Esophagus squamous epithelium (tissue), 5 donors: ENCODE measurements at places on chromosomes 6 and 20.

GRCh38 chr20:64103871-64104666, 3.3 kb downstream of the NPBWR2 start:
- H3K4me3 ChIP-seq = no peak overlapping the region
- peaks cover 16% of the 10 kb centered on the region for H3K27me3 ChIP-seq
- no peak for DNase-seq
- H3K36me3 ChIP-seq = no peaks in the 10 kb centered on the region

DNA sequence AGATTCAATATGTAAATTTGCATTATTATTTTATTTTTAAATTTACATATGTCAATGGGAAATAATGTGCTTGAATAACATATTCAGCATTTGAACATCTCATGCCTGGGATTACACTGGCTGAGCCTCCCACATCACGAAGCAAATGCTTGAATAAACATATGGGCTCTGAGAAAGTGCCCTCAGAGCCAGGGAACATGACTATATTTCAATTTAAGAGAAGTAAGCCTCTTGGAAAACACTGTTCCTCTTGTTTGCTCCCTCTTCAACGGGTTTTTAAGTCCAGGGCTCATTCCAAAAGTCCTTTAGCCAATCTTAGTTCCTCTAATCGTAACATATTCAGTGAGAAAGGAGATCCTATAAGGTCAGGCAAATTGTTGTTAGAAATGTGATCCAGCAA, 122.0 kb downstream of the GMPR start:
- H3K36me3 ChIP-seq = no peaks in the 10 kb centered on the region
- H3K27me3 ChIP-seq = no peaks in the 10 kb centered on the region
- no peak overlapping the region for H3K4me3 ChIP-seq
- no peak overlapping the region for H3K27ac ChIP-seq
- H3K4me1 ChIP-seq = peaks cover 45% of the 10 kb centered on the region

- no peaks in the 10 kb centered on the region for H3K4me1 ChIP-seq
- H3K4me3 ChIP-seq = peak overlapping the region; percentile 85
- peaks cover 13% of the 10 kb centered on the region for H3K36me3 ChIP-seq
- H3K27me3 ChIP-seq = no peaks in the 10 kb centered on the region
- H3K27ac ChIP-seq = peak overlapping the region; percentile 96
These were observed 797 bp upstream of the ZNF133 start for GRCh38 chr20:18287546-18287914.

- H3K27me3 ChIP-seq = no peaks in the 10 kb centered on the region
- peaks cover 26% of the 10 kb centered on the region for H3K4me1 ChIP-seq
- DNase-seq = no peak
- H3K27ac ChIP-seq = no peak overlapping the region
- no peaks in the 10 kb centered on the region for H3K36me3 ChIP-seq
- H3K4me3 ChIP-seq = no peak overlapping the region
These were observed 55.4 kb downstream of the ZDHHC14 start for GRCh38 chr6:157436219-157436943.

- peaks cover 14% of the 10 kb centered on the region for H3K4me1 ChIP-seq
- H3K36me3 ChIP-seq = peaks cover 48% of the 10 kb centered on the region
- DNase-seq = no peak
These were observed 52.7 kb downstream of the GNAS start for GRCh38 chr20:58905236-58905635.

DNA sequence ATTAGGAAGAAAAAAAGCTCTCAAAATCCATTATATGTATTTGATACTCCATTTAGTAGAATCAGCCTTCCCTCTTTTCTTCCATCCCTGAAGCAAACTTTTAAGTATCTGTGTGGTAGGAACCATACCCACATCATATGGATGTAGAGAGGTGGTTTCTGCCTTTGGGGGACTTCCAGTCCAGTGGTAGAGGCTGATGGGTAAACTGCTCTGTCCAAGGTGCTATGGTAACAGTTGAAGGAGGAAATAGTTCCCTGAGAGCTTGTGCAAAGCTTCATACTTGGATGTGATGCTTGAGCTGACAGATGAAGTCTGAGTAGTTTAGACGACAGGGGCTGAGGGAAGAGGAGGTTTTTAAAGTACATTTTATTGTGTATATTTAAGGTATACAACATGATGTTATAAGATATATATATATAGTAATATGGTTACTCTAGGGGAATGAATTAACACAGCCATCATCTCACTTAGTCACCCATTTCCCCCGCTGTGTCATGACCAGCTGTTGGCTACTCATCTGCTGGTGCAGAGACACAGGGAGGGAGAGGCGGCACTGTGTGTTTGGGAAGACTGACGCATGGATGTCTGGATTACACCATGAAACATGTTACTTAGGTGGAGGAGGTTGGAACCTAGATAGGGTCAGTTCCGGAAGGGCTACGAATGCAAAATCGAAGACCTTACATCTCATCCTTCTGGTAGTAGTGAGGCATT, 185.2 kb downstream of the FARS2 start:
- H3K4me3 ChIP-seq = no peak overlapping the region
- no peak for DNase-seq
- no peaks in the 10 kb centered on the region for H3K36me3 ChIP-seq
- no peaks in the 10 kb centered on the region for H3K4me1 ChIP-seq
- no peak overlapping the region for H3K27ac ChIP-seq

DNA sequence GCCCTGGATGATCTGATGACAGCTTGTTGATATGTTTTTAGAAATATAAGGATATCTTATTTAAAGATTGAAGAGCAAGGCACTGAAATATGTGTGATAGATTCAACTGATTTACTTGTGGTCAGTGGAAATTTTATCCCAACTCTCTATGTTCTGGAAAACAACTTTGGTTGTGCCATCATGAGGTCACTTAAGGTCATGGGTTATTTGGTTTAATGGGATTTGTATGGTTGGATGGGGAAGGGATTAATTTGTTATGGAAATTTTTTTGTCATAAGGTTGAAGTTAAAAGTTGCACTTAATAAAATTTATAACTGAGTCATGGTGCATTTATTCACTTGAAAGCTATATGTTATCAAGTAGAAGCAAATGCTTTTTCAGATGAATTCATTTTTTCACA, 214.3 kb upstream of the LAMP5 start:
- H3K36me3 ChIP-seq = no peaks in the 10 kb centered on the region
- no peak for DNase-seq
- H3K27me3 ChIP-seq = no peaks in the 10 kb centered on the region
- H3K27ac ChIP-seq = no peak overlapping the region
- no peak overlapping the region for H3K4me3 ChIP-seq

- DNase-seq = no peak
- H3K27ac ChIP-seq = peak overlapping the region; percentile 81
- peaks cover 43% of the 10 kb centered on the region for H3K27me3 ChIP-seq
- H3K4me1 ChIP-seq = peaks cover 52% of the 10 kb centered on the region
- H3K4me3 ChIP-seq = peak overlapping the region; percentile 57
- H3K36me3 ChIP-seq = no peaks in the 10 kb centered on the region
These were observed 520 bp downstream of the SLC24A3 start for GRCh38 chr20:19212821-19213502.

- H3K36me3 ChIP-seq = no peaks in the 10 kb centered on the region
- H3K4me3 ChIP-seq = no peak overlapping the region
- no peaks in the 10 kb centered on the region for H3K4me1 ChIP-seq
- H3K27ac ChIP-seq = no peak overlapping the region
- no peak for DNase-seq
- no peaks in the 10 kb centered on the region for H3K27me3 ChIP-seq
These were observed 241.1 kb downstream of the TENT5A start for GRCh38 chr6:81511423-81511822.

DNA sequence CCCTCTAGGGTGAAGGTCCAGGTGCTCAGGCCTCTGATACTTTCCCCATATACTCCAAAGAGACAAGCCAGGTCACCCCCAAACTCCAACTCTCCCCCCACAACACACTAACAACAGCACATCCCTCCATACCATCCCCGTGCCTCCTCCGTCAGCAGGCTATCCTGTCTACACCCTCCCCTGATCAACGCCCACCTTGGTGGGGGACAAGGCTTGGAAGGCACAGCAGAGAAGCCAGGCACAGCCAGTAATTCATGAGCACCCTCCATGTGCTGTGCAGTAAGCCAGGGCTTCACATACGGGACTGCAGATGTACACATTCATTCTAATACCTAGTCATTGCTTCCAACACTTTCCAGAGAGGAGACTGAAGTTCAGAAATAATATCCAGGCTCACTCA, 57.6 kb downstream of the TRERF1 start:
- DNase-seq = no peak
- no peak overlapping the region for H3K4me3 ChIP-seq
- H3K4me1 ChIP-seq = no peaks in the 10 kb centered on the region

- H3K4me3 ChIP-seq = no peak overlapping the region
- no peaks in the 10 kb centered on the region for H3K27me3 ChIP-seq
- H3K27ac ChIP-seq = no peak overlapping the region
- H3K4me1 ChIP-seq = no peaks in the 10 kb centered on the region
These were observed 22.2 kb downstream of the EPB41L2 start for GRCh38 chr6:131040866-131041265.

DNA sequence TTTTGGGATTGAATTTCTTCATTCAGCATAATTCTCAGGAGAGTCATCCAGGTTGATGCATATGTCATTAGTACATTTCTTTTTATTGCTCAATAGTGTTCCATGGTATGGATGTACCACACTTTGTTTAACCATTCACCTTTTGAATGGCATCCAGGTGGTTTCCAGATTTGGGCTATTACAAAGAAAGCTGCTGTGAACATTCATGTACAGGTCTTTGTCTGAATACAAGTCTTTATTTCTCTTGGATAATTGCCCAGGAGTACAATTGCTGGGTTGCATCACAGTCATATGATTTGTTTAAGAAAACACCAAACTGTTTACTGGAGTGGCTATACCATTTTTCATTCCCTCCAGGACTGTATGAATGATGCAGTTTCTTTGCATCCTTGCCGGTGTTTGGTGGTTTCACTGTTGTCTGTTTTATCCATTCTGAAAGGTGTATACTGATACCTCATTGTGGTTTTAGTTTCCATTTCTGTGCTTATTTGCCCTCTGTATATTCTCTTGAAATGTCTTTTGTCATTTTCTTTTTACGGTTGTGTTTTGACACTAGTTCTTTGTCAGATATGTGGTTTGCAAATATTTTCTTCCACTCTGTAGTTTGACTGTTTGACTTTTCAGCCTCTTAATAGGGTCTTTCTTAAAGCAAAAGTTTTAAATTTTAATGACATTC, 8.8 kb downstream of the CDKAL1 start:
- H3K27me3 ChIP-seq = no peaks in the 10 kb centered on the region
- no peaks in the 10 kb centered on the region for H3K36me3 ChIP-seq

DNA sequence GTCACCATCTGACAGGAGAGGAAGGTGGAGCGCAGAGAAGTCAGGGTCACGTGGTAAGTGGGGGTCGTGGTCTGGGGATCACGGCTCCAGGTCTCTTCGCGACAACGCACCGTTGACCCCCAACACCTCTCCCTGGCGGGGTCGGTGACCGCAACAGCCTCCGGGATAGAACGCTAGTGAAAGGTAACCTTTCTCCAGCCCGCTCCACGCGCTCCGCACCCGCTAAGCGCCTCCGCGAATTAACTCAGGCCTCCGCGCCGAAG, 600 bp upstream of the SYNJ2 start:
- DNase-seq = no peak
- peak overlapping the region; percentile 99 for H3K4me3 ChIP-seq
- peaks cover 26% of the 10 kb centered on the region for H3K4me1 ChIP-seq
- H3K27ac ChIP-seq = peak overlapping the region; percentile 91
- no peaks in the 10 kb centered on the region for H3K36me3 ChIP-seq

DNA sequence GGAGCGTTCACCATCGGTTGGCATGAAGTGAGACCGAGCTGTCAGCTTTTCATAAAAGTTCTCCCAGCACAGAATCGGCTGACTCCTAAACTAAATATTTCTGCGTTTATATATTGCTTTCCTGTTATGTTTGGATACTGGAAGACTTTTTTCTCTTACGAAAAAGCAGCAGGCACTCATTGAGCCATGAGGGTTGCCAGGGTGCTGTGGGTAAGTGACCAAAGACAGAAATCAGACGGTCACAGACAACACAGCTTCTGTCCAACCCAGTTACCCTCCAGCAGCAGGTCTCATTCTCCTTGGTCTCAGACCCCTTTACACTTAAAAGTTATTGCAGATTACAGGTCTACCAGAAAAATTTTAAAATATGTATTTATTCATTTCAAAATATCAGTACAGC, 113.7 kb downstream of the FAM120B start:
- H3K27me3 ChIP-seq = no peaks in the 10 kb centered on the region
- no peaks in the 10 kb centered on the region for H3K36me3 ChIP-seq
- H3K4me1 ChIP-seq = no peaks in the 10 kb centered on the region

GRCh38 chr6:170206851-170207431, 83.9 kb downstream of the DLL1 start:
- H3K27ac ChIP-seq = no peak overlapping the region
- DNase-seq = no peak
- H3K36me3 ChIP-seq = no peaks in the 10 kb centered on the region
- H3K27me3 ChIP-seq = no peaks in the 10 kb centered on the region

GRCh38 chr6:143545165-143545564, 33.6 kb upstream of the FUCA2 start:
- H3K27me3 ChIP-seq = no peaks in the 10 kb centered on the region
- H3K4me1 ChIP-seq = peaks cover 17% of the 10 kb centered on the region

DNA sequence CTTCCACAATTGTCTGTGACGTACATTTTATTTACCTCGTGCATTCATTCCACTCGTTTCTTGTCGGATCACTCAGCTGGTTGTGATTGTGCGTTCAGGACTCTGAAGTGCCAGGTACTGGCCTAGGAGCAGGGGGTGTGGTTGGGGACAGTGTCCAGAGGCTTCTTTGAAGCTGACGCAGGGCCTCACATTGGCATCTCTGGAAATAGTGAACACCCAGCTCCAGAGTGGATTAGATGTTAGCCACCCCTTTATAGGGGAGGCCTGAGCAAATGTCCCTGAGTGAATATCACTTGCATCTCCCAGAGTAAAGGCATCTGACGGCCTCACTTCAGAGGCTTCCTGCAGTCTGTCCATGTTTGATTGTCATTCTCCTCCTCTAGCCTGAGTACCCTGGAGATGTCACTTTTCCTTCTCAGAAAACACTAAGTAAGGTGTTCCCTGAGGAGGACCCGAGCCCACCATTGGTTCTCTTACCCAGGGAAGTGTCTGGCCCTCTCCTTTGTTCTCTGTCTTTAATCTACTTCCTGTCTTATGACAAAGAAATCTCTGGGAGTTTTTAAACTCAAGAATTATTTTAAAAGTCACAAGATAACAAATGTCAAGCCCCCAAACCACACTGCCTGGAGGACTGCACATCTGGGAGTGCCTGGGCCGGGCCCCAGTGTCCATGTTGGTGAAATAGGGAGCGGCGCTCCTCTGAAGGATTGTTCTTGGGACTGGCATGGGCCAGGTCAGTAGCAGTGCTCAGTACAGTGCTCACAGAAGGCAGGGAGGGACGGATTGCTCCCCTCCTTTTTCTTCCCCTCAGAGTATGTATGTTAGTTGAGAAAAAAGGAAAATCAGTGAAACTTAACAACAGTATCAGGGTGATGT, 10.8 kb downstream of the STX16 start:
- peaks cover 53% of the 10 kb centered on the region for H3K4me1 ChIP-seq
- DNase-seq = no peak
- peak overlapping the region; percentile 33 for H3K27ac ChIP-seq
- H3K4me3 ChIP-seq = no peak overlapping the region
- H3K36me3 ChIP-seq = no peaks in the 10 kb centered on the region

DNA sequence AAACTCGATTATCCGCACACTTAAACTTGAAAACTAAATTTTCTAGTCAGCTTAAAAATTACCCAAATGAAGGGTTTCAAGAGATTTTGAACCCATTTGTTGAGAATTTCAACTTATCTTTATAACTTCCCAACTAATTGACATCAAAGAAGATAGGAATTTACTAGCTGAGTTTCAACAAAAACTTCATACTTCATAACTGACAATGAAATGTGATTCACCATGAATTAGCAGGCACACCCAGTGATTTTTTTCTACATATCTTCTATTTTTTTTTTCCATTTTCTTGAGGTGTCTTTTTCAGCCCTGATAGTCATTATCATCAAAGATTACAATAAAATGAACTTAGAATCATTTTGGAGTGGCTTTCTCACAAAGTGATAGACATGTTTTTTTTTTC, 26.7 kb downstream of the TNFAIP3 start:
- no peak for DNase-seq
- H3K4me3 ChIP-seq = no peak overlapping the region
- no peak overlapping the region for H3K27ac ChIP-seq
- no peaks in the 10 kb centered on the region for H3K27me3 ChIP-seq
- H3K4me1 ChIP-seq = peaks cover 15% of the 10 kb centered on the region
